ENCODE measurements at places on chromosomes 4 and X.

GRCh38 chr4:88826771-88827170 lies 129.1 kb upstream of the NAP1L5 start:
- DNase-seq = no peak

DNA sequence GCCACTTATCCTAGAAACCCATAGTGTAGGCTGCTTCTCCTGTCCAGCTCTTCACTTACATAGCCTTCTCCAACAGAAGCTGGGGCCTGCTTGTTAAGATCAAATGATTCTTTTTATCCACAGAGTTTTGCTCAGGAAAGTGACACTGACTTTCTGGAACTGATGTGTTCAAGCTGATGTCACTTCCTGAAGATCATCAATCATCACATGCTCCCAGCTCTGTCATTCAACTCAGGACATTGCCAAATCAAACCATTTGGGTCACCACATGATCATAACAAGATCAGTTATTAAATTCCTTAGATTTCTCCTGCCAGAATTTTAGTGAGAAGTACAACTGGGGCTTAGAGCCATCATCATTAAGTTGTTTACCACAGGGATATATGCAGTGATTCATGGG lies 39.4 kb downstream of the GLRA3 start:
- no peak for DNase-seq

DNA sequence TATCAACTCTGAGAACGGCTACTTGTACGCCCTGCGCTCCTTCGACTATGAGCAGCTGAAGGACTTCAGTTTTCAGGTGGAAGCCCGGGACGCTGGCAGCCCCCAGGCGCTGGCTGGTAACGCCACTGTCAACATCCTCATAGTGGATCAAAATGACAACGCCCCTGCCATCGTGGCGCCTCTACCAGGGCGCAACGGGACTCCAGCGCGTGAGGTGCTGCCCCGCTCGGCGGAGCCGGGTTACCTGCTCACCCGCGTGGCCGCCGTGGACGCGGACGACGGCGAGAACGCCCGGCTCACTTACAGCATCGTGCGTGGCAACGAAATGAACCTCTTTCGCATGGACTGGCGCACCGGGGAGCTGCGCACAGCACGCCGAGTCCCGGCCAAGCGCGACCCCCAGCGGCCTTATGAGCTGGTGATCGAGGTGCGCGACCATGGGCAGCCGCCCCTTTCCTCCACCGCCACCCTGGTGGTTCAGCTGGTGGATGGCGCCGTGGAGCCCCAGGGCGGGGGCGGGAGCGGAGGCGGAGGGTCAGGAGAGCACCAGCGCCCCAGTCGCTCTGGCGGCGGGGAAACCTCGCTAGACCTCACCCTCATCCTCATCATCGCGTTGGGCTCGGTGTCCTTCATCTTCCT lies 2.7 kb downstream of the PCDH10 start:
- DNase-seq = no peak

DNA sequence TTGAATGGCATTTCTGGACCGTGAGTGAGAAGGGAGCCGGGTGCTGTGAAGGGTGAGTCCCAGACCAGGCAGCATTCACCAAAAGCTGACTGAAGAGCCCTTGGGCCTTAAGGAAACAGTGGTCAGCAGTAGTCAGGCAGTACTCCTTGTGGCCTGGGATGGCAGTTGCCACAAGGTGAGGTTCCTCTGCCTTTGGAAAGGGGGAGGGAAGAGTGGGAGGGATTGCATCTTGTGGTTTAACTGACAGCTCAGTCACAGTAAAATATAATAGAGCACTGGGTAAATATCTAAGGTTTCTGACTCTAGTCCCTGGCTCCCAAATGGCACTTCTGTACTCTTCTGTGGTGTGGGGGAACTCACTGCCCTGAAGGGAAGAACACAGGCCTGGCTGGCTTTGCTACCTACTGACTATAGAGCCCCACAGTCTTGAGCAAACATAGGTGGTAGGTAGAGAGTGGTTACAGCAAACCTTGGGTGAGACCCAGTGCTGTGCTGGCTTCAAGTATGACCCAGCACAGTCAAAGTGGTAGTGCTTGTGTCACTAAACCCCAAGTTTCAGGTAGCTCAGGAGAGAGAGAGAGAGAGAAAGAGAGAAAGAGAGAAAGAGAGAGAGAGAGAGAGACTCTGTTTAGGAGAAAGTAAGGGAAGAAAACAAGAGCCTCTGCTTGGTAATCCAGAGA lies 154.2 kb downstream of the TEX11 start:
- DNase-seq = no peak

GRCh38 chr4:154854362-154854761 lies 73.3 kb downstream of the RBM46 start:
- DNase-seq = no peak

DNA sequence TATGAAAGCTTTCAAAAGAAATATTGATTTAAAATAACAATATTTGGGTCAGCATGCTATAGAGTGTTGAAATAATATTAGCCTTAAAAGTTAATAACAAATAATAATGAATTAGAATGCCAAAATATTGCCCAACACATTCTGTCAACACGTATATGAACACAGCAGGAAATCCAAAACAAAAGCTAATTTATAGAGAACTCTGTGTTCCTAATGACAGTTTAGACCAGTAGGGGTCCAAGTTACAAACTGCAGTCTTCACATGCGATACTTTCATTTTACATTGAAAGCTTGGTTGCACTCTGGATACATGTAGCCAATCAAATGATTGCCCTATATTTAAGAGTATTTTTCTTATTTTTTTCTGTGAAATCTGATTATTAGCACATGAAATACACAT lies 274.4 kb downstream of the DCTD start:
- DNase-seq = no peak

- DNase-seq = no peak
Measured at GRCh38 chr4:14607578-14607977, 394.7 kb upstream of the CPEB2 start.

DNA sequence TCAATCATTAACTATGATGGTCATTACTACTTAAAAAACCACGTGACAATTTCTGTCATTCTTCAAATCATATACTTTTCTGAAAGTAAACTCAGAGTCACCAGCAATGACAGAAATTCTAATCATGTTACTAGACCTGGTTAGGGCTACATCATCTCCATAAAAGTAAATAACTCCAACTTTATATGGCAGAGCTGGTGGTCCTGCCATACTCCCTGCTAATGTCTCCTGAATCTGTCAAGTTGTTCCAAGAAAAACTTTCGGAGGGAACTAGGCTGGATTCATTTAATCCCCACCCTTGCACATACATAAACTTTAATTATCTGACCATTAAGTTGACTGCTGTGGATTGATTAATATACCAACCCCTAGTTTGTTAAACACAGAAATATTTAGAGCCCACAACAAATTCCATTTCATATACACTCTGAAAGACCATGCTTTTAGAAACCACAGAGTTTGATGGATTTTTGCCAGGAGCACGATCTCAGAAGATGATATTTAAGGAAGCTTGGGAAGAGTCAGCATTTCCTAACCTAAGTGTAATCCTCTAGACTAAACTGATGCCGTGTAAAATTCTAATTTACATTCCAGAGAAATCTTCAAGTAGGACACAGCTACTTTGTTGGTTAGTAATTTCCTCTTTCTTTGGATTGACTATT lies 577.0 kb downstream of the FAT4 start:
- DNase-seq = no peak

GRCh38 chr4:76339364-76339763 lies 32.8 kb downstream of the STBD1 start:
- DNase-seq = no peak

DNA sequence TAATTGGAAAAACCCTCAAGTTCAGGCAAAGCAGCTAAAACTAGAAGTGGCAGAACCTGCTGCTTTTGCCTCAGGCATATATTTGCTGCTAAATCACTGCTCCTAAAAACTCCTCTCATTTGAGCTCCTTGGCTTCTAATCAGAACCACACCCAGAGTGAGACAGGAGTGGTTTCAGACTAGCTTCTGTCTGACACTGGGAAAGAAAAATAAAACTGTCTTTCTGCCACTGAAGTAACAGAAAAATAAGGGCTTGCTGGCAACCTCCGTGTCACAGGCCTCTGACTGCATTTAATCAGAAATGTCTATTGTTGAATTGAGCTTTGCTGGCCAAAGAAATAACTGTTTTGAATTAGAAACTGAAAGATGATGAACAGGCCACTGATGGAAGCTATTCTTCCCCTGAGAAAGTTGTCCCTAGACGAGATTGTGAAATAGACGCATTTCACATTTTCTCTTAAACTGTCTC lies 52.1 kb upstream of the RAP2C start:
- DNase-seq = no peak

- no peak for DNase-seq
Measured at GRCh38 chr4:80931631-80932081, 98.9 kb upstream of the BMP3 start.

DNA sequence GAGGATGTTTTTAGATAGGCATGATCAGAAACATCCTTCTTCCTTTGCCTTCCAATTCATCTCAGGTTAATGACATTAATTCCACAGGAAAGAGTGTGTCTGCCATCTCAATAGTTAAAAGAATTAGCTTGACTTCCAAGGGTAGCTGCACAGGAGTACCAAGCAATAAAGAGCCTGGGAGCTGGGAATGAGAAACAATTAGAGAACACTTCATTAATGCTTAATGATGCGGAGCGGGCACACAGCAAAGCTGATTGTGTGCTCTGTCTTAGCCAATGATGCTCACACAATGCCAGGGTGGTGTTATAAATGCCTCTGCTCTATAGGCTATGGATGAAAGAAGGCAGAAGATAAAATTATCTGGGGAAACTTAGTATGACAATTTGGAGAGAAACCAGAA lies 1052.5 kb upstream of the LCORL start:
- no peak for DNase-seq

DNA sequence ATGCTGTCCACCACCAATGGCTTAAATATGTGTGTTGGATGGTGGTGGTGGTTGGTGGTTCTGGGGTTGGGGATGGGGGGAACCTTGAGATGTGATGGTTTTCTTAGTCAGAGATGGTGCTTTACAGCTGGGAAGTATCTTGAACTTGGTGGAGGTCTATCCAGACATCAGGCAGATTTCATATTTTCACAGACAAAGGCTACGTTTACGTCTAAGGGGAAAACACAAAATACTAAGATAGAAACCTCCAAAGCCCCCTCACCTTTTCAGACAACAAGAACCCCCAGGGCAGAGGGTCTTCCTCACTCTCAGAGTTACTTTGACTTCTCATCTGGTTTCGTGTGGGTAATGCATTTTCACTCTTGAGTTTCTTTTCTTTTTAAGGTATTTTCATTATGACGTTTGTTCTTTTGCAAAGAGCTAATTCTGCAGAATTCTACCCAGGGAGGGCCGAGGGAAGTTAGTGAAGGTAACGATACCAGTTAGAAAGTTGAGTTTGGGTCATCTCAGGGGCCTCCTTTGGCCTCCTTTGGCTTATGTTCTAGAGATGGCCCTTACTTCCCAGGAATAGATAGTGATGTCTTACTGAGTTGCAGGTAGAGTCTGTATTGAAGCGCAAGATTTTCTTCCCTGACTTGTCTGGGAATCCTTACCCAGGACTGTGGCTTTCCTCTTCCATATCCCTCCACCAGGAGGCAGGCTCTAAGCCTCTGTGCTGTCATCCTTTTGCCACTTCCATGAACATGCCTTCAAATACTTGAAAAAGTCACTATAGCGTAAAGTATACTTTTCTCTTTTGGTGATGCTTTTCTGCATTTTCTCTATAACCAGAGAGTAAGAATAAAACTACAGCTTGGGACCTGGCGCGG lies 31.9 kb downstream of the RHOH start:
- no peak for DNase-seq

- DNase-seq = no peak
Measured at GRCh38 chr4:120809518-120809917, 113.0 kb downstream of the PRDM5 start.

DNA sequence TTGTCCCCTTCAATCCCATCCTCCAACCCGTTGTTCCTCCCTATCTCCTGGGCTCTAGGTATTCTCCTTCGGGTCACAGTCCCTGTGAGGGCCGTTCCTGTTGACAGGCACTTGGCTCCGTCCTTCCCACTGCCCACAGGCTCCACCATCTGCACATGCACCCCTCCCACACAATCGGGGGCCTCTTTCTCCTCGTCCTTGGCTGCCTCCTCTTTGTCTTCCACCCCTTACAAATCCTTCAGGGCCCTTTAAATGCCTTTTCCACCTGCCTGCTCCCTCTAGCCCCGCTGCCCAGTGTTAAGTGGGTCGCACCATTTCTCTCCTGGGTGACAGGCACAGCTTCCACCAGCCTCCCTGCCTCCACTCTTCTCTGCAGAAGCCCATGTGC lies 2.7 kb upstream of the AVPR2 start:
- DNase-seq = no peak
